Hypothalamus (tissue), 51 donors: ENCODE measurements at places on chromosomes 11 and 22.

DNA sequence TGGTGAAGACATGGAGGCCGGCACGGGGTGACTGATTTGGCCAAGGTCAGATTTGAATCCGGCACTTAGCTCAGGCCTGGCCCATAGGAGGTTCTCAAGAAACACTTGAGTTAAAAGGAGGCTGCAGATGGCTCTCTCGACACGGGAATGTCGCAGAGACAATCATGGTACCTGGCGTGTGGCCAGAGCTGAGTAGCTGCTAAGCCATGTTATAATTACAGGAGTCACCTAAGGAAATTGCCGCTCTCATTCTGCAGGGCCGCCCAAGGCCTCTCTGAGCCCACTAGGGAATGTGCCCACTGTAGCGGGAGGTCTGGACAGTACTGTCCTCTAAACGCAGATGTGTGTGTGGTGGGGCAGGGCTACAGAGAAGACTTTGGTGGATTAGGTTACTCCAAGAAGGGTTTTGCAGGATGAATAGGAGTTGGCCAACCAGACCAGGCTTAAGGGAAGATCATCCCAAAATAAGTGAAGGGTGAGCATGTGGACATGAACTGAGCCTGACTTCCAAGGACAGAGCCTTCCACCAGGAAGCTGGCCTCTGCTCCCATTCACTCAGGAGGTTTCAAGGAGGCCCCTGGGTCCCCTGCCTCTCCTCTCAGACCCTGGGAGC, 19.3 kb upstream of the PRR5 start:
- no peak for DNase-seq

DNA sequence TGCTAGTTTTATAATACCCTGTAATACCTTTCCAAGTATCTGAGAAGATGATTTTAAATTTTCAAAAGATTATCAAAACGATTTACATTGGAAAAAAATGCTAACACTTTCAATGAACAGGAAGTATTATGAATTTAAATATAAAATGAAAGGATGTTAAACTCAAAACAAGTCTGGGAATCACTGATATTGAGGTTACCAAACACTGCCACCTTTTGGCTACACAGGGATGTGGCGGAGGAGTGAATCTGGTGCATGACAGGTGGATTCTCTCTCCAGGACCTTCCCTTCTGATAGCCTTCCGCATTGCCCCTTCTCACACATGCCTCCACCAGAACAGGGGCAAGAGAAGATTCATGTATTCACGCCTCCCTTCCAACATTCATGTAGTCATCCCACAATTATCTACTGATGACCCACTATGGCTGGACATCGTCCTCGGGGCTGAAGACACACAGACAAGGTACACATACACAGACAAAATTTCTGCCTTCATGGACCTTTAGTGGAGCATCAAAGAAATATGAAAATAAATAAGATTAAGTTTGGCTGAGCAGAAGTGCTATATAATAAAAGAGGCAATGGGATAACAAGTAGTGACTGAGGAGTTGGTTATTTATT, 34.7 kb downstream of the ATG16L2 start:
- no peak for DNase-seq

GRCh38 chr11:12901874-12902481, 107.1 kb upstream of the RASSF10 start:
- DNase-seq, result no peak

- no peak for DNase-seq
Observed at GRCh38 chr11:71418643-71419042, 29.6 kb downstream of the DHCR7 start.

DNA sequence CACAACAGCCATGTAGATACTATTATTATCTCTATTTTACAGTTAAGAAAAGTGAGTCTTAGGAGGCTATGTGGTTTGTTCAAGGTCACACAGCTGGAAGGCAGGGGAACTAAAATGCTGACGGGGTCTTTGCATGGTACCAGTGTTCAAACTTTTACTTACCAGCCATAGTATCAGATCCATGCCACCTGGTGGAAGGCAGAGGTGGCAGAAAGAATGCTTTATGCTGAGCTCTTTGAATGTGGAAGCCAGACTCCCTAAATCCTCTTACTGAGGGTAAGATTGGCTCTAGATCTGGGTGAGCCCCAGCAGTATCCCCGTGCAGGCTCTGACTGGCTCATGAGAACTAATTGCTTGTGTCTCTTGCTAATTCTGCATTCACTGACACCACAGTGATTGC, 54.3 kb upstream of the NAV2 start:
- no peak for DNase-seq
